ENCODE measurements at places on chromosomes 1 and 21.

- DNase-seq: no peak
These were observed 131.8 kb downstream of the CTH start for GRCh38 chr1:70542856-70543255.

DNA sequence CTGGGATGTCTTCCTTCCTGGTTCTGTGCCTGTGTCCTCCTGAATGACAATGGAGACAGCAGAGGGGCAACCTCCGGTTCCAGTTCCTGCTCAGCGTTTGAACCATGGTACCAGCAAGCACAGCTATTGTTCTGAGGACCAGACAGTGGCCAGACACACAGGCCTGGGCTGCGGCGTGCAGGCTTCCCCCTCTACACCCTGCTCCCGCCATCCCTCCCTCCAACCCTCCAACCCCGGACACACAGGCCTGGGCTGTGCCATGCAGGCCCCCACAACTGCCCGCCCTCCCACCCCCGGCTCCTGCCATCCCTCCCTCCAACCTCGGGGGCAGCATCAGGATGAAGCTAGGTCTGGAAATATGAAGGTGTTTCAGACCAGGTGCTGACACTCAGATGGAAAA lies 5.6 kb upstream of the MEGF6 start:
- no peak for DNase-seq

DNA sequence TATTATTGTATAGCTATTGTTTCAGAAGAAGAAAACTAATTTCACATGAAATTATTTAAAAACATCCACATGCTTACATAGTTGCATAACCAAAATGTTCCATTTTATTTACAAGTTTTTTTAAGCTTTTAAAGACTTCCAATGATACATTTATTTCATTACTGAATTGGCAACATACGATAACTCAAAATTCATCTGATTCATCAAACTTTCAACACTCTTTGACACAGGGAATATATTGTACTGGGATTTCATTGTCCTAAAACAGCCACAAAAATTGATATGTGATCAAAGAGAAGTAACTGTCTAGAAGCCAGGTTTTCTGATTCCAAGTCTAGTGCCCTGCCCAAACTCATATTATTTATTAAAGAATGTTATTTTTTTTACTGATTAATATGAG lies 131.4 kb upstream of the USP24 start:
- no peak for DNase-seq

- no peak for DNase-seq
These were observed 483 bp downstream of the YBEY start for GRCh38 chr21:46286648-46287002.

- DNase-seq: no peak
These were observed 200.9 kb downstream of the PLPP3 start for GRCh38 chr1:56378341-56379070.

- DNase-seq: no peak
These were observed 421.3 kb downstream of the NEGR1 start for GRCh38 chr1:71861022-71861421.

DNA sequence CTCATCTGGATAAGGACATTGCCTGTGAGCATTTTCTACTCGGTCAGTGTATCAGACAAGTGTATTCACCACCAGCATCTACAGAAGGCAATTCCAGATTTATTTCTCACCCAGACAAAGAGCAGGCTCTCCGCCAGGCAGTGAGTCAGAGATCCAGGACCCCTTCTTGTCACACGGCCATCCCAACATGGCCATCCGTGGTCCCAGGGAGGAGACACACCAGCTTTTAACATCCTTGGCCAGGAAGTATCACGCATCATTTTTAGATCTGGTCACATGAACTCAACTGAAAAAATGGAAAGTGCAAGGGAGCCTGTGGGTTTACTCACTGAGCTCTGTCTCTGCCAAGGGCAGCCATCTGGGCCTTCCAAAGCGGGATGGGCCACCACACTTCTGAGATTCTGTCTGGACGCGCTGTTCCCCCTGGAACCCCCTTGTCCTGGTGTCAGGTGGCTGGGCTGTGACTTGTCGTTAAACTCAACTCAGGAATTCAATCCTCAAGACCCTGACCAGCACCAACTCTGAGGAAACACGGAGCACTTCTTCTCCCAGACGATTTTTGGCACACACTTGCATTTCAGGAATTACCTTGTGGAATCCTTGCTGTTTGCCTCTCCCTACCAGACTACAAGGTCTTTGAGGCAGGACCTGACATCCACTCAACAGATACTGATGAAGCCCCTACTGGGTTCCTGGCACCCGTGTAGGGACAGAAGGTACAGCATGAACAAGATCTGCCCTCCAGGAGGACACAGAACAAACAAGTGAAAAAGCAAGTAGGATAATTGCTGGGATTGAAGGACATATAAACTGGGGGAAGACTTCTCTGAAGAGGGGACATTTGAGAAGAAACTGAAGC lies 21.6 kb upstream of the CCSAP start:
- no peak for DNase-seq

DNA sequence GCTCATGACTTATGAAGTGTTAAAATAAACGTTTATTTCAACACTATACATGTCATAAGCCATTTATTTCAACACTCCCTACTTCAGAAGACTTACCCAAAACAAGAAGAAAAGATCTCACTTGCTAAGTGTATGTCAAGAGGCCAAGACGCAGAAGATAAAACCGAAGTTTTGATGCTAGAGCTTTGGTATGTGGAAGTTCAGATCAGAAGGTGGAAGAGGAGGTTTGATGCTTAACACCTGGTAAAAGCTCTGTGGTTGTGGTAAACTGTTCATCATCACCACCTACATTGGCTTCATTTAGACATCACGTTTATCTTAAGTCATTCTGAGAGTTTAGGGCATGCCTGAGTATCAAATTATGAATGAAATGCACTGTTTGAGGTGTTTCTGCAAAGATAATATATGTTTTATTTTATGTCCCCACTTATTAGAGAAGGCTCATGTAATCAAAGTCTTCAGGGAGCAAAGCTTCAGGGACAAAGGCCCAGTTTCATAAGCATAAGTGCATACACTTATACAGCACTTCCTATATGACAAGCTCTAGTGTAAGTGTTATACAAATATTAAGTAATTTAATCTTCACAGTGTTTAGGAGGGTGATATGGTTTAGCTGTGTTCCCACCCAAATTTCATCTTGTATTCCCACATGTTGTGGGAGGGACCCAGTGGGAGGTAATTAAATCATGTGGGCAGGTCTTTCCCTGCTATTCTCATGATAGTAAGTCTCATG lies 533.3 kb downstream of the PTBP2 start:
- no peak for DNase-seq

DNA sequence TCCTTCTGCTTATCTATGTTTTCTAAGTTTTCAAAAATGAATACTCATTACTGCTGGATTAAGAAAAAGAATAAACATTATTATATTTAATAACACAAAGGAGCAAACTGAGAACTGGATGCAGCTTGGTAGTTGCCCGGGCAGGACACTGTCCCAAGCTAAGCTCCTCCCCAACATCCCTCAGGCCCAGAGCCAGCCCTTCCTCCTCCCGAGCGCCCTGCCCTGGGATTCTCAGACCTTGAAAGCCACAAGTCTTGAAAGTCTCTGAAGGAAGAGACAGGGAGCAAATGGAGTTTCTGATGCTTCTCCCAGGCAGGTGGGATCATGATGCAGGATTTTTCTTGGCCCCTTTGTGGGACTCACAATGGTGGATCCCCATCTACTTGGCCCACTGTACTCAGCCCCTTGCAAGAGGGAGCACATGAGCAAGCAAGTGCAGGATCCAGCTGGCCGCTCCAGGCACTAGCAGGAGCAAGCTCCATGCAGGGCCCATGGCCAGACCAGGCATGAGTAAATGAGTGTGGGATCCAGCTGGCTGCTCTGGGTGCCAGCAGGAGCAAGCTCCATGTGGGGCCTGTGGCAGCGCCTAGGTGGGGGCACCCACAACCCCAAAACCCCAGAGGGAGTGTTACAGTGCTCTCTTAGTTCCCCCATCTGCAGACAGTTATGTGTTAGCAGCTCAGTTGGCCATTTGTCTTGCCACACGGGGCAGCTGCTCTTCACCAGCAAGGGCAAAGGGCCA lies 32.1 kb upstream of the RAB4A start:
- no peak for DNase-seq

- DNase-seq: no peak
These were observed 66.0 kb downstream of the GNG12 start for GRCh38 chr1:67767103-67767782.

GRCh38 chr1:3019007-3019515 lies 2.2 kb upstream of the ACTRT2 start:
- DNase-seq: no peak

GRCh38 chr1:226092965-226093364 lies 30.4 kb downstream of the H3-3A start:
- DNase-seq: no peak

- DNase-seq: no peak
These were observed 2.6 kb downstream of the PRELP start for GRCh38 chr1:203478231-203478630.

GRCh38 chr1:151809290-151809984 lies 4.2 kb upstream of the LINGO4 start:
- DNase-seq: no peak

GRCh38 chr1:164951508-164951907 lies 392.5 kb downstream of the PBX1 start:
- DNase-seq: no peak

- DNase-seq: no peak
These were observed 3.1 kb downstream of the USP48 start for GRCh38 chr1:21779613-21780521.

- no peak for DNase-seq
These were observed 8.9 kb downstream of the SIM2 start for GRCh38 chr21:36707763-36708285.

GRCh38 chr1:16451841-16452528 lies 11.5 kb downstream of the NECAP2 start:
- DNase-seq: no peak

DNA sequence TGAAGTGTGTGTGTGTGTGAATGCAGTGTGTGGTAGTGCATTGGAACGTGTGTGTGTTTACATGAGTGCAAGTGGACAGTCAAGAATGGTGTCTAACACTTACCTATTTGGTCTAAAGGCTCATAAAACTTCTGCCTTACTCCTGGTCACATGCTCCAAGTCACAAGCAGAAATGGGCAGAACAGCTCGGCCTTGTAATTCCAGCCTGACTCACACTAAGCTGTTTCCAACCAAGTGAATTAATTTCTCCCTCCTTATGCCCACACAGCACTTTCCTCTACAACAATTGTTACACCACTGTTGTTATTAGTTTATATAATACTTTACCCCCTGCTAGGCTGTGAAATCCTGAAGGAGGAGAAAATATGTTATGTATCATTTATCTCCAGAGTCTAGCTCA lies 43.8 kb downstream of the DDR2 start:
- no peak for DNase-seq

GRCh38 chr1:239353536-239353935 lies 32.8 kb upstream of the CHRM3 start:
- no peak for DNase-seq

DNA sequence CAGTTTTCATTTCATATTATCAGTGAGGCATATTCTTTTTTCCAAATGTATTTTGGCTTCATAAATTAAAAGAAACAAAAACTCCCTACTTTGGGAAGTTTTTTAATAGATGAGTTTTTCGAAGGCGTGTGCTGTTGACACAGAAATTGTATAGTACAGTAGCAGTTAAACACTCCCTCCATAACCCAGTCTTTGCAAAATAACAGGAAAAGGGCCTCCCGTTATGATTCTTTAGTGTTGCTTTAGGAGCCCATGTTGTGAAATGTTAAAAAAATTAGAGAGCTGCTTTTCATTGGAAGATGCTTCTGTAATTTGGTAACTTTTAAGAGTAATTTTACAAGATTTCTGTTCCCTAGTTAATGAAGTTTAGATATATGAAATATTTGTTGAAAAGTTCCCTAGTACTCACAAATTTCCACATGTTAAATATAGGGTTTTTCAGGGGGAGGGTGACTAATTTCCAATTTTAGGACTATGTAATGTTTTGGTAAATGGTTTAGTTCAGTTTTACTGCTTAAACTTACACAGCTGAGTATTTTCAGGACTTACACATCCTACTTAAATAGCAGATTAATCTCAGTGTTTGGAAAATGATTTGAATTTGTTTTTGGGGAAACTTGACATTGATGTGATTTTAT lies 2.0 kb downstream of the CAMSAP2 start:
- no peak for DNase-seq

GRCh38 chr1:210445485-210445884 lies 116.8 kb downstream of the HHAT start:
- DNase-seq: no peak

Measured in activated T-helper 1 cell treated with Interleukin-2 at 50 U/mL for 16 hours (primary cell).